ENCODE measurements at places on chromosomes 7 and 10.

DNA sequence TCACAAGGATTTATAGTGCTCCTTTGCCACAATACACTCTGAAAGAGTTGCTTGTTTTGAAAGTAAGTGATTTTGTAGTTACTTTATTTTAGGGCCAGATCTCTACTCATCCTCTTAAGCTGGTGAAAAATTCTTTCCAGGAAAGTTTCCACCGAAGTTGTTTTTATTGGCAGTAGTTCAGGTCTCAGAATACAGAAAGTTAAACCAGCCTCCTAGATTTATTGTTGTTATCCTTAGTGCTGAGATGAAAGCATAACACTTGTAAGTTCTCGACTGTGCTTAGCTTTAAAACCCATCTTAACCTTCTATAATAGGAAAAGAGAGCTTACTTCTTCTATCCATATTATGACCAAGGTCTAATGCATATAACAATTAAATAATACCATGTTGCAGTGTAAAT, 5.5 kb downstream of the AP3M1 start:
- DNase-seq = no peak

GRCh38 chr10:86139066-86139657, 227.4 kb downstream of the GRID1 start:
- no peak for DNase-seq

DNA sequence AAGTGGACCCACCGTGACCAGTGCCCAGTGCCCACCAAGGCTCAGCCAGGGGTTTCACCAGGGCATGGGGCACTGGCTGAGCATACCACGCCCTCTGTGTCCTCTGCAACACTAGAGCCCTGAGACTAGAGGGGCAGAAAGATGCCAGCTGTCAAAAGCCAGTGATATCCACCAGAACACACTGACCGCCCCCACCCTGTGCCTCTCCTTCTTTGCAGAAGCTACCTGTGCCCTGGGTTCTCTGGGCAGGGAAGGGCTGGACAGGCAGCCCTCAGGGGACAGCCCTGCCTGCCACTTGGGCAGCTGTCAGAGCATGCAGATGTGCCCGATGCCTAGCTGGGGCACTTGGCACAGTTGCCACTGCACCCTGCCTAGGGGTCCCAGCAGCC, 494 bp downstream of the VSIR start:
- no peak for DNase-seq

DNA sequence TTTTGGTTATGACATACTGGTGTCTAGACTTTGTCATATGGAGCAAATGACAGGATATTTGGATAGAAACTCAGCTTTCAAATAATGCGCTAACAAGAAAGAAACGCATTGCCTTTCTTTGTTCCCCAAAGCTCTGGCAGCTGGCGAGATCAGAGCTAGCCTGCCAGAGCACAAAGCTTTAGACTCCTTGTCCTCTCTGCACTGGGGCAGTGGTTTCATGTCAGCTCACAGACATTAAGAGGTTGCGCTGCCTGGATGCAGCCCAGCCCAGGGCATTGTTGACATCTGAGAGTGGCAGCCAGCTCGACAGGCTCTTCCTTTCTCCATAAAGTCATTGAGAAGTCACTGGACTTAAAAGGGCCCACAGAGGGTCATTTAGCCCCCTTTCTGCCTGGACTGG, 212.0 kb downstream of the PLXNA4 start:
- DNase-seq = no peak

DNA sequence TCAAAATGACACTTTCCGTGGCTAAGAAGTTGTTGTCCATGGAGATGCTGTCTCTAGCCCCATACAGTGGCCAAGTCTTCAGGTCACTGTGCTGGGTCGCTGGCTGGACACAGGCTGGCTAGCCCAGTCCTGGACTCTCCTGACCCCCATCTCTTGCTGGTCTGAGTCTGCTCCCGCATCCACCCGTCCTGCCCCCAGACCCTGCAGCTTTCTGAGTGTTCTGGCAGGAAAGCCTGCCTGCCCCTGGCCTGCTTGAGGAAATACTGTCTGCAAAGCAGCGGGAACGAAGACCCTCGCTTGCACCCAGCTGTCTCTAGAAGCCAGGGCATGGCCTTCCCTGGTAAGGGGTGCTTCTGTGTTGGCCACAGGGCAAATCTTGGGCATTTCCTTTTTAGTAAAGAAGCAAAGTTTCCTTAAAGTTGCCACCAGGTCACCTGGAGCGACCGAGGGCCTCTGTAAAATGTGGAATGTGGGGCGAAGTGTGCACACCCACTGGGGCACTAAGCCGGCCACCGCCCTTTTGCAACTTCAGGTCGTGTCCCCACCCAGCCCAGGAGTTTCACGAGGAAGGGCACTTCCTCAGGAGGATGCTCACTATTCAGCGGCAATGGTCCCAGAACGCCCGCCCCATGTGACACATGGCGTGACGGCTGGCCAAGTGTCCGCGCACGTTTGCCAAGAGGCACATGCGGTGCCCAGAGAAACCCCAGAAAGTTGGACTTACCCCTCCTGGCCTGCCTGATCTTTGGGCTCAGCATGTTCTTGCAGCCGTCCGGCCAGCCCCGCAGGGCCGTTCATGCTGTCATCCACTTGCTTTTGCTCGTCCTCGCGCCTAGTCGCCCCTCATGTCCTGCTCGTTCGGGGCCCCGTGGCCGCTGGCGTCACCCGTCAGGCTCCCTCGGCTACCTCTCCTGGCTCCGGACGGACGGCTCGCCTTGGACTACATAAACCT, 558 bp downstream of the ARHGAP22 start:
- DNase-seq = no peak

- no peak for DNase-seq
These were observed 98.5 kb upstream of the NPS start for GRCh38 chr10:127450644-127451043.
